ENCODE measurements at places on chromosomes 16 and 17.

- DNase-seq = no peak
Observed at GRCh38 chr17:2179615-2180295, 123.8 kb downstream of the SMG6 start.

DNA sequence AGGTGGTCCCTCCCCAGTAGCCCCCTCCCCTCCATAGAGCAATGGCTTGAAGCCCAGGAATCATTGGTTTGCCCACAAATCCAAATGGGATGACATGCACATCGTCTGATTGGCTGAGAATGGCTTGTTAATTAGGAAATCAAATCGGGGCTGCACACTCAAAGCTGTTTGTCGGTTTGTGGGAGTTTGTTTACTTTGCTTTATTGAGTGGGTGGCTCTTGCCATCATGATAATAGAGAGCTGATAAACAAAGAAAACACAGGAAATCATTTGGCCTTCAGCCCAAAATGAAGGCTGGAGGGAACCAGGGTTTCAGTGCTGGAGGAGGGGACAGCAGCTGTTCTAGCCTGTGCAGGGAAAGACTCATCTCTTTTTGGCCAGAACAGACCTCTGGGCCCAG, 316.3 kb downstream of the CBLN1 start:
- DNase-seq = no peak

- DNase-seq = peak; percentile 86
Observed at GRCh38 chr17:79991140-79991923, 44.3 kb downstream of the TBC1D16 start.

GRCh38 chr16:71383054-71383773, 24.7 kb downstream of the CALB2 start:
- peak; percentile 11 for DNase-seq

DNA sequence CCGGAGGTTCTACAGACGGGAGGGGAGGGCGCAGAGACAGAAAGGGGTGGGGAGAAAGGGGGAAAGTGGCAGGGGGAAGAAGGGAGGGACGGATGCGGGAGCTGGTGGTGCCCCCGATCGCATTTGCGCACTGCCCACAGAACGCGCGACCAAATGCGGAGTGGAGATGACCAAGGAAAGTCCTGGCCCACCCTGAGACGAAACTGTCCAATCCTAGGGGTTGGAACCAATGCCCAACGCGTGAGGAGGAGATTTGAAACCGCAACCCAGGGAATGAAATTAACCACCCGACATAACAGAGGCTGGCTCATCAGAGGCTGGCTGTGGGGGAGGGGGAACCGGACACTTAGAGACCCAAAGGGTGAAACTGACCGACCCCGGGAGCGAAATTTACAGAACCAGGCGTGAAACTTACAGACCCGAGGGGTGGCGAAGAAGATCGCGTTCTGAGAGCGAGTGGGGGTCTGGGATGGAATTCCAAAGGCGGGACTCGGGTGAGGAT, 1.4 kb downstream of the HES7 start:
- DNase-seq = no peak

GRCh38 chr17:35252651-35253050, 9.8 kb downstream of the SLFN5 start:
- no peak for DNase-seq

- DNase-seq = no peak
Observed at GRCh38 chr16:82582975-82583374, 43.8 kb upstream of the CDH13 start.

- peak; percentile 61 for DNase-seq
Observed at GRCh38 chr16:588639-588888, 1.3 kb upstream of the RAB40C start.

DNA sequence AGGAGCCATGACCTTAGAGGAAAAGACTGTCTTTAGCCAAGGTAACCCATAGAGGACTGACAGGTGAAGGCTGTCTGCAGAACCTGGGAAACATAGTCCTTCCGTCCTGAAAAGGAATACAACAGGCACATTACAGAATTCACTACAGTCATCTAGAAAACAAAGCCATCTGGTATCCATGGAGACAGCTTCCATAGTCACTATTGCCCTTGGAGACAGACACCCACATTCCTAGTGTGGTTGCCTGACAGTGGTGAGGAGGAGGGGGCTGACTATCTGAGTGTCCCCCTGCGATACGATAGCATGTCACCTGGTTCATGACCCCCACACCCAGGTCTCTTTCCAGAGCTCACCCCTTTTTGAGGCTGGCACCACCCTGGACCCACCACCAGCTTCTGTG, 254.7 kb downstream of the CDH13 start:
- no peak for DNase-seq

DNA sequence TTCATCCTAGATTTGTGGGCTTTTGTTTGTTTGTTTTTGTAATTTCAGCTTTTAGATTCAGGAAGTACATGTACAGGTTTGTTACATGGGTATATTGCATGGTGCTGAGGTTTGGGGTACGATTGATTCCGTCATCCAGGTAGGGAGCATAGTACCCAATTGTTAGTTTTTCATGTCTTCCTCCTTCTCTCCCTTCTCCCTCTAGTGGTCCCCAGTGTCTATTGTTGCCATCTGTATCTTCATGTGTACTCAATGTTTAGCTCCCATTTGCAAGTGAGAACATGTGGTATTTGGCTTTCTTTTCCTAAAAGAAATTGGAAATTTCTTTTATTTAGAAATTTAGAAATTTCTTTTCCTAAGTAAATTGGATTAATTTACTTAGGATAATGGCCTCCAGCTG, 37.1 kb upstream of the BCAS3 start:
- no peak for DNase-seq

GRCh38 chr16:68776821-68777485, 39.9 kb downstream of the CDH1 start:
- DNase-seq = peak; percentile 54

GRCh38 chr17:67063141-67063540, 18.8 kb downstream of the CACNG1 start:
- no peak for DNase-seq

DNA sequence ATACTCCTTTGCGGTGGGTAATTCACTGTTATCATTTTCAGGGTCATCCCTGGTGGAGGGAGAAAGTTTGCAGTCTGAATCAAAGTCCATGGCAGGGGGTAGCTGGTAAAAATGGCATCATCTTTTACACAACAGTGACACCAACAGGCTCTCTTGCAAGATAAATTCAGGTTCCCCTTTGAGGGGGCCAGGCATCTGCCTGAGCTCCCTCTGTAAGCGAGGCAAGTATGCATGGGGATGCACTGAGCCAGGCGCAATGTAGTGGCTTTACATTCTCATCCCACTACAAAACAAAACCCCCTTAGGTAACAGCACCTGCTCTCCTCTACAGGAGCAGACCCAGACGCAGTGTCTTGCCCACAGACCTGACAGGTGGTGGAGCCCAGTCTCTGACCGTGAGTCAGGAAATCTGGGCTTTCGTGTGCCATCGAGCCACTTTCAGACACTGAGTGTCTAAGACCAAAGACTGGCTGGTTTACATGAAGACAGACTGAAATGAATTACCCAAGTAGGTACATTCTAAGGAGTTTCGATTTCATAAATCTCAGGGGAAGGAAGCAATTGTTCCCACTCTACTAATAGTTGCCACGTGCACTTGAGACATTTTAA, 17.7 kb downstream of the LITAFD start:
- no peak for DNase-seq

All from activated CD4-positive, alpha-beta T cell treated with anti-CD3 and anti-CD28 coated beads, Interleukin-2, Interleukin-4, amounts not matched to agents 100 ng/mL and 50 ng/mL, durations not matched to agents 16 hours and 8 hours (primary cell).